Activated CD8-positive, alpha-beta memory T cell treated with anti-CD3 and anti-CD28 coated beads for 48 hours (primary cell): ENCODE measurements at places on chromosomes 5 and 9.

- DNase-seq = no peak
Measured at GRCh38 chr9:136629879-136630661, 32.6 kb upstream of the EGFL7 start.

GRCh38 chr9:9352877-9353481 lies 1259.8 kb downstream of the PTPRD start:
- no peak for DNase-seq

DNA sequence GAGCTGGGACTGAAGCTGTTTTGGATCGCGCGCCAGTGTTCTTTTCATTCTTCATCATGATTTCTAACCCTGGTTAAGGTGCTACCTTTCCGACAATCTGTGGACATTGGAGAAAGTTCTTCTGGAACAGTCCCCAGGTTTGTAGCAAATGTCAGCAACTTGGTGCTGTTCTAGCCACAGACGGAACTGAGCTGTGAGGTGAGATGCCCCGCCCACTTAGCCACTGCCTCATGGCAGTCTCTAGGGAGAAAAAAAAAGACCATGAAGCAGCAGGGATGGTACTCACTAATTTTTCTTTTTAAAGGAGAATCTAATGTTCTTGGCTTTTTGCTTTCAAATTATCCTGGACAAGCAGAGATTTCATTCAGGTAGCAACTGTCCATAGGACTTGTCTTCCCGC lies 72.1 kb upstream of the STK32A start:
- DNase-seq = no peak

DNA sequence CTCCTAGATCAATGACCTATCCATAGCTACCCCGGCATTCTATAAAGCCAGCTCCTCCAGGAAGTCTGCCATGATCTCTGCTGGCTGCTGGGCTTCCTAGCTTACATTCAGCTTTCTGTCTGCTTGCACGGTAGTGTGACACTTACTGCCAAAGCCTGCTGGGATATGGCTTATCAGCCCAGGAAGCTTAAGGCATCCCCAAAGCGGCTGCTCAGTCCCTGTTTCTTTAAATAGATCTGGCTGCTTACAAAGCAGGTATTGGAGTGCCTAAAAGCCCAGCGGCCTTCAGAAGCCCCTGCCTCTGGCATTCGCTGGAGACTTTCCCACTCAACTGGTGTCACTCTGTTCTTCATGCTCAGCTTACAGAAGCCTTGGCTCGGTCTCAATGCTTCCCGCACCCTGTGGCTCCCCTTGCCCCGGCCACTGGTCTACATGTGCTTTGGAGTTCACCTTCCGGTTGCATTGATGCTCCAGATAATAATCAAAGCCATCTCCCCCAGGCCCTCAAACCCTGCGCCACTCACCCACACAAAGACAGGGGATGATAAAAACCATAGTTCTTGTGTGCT lies 31.3 kb upstream of the STRBP start:
- no peak for DNase-seq

GRCh38 chr9:128877852-128878251 lies 3.9 kb downstream of the KYAT1 start:
- DNase-seq = no peak

DNA sequence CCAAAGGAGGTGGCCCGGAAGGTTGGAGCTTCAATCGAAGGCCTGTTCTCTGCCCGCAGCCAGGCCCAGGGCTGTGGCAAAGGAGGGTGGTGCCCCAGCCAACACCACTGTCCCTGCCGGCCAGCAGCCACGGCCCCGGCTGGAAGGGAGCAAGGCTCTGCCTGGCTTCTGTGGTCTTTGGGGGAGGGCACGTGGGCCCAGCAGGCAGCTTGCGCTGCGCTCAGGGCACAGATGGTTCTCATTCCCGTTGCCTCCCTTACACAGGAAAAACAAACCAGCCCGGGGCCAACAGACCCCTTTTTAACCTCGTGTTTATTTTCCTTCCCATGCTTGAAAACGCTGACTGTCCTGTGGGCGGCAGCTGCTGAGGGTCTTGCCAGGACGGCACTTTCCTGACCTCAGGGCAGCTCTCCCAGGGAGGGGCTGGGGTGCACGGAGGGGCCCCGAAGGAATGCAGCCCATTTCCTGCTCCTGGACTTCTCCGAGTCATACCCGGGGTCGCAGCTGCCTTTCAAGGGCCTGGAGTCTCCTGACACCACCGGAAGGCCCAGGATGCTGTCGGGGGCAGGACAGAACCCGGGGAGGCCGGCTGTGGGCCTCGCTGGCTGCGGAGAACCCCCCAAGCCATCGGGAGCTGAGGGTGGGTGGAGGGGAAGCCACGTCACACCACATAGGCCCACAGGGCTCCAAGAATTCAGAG lies 1.1 kb upstream of the GPSM1 start:
- no peak for DNase-seq

DNA sequence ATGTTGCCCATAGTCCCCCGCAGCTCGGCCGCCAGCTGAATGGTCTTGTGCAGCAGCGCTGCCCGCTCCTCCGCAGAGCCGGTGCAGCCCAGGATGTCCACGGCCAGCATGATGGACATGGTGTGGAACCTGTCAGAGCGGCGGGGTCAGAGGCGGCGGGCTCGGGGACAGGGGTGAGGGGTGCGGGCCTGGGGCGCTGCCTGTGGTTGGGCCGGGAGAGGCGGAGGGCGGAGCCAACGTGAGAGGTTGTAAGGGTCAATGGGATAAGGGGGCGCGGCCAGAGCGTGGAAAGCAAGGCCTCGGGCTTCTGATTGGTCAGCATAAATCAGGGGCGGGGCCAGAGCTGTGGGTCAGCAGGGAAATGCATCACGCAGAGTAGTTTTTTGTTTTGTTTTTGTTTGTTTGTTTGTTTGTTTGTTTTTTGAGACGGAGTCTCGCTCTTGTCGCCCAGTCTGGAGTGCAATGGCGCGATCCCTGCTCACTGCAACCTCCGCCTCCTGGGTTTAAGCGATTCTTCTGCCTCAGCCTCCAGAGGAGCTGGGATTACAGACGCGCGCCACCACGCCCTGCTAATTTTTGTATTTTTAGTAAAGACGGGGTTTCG lies 6.8 kb upstream of the TOR2A start:
- no peak for DNase-seq

DNA sequence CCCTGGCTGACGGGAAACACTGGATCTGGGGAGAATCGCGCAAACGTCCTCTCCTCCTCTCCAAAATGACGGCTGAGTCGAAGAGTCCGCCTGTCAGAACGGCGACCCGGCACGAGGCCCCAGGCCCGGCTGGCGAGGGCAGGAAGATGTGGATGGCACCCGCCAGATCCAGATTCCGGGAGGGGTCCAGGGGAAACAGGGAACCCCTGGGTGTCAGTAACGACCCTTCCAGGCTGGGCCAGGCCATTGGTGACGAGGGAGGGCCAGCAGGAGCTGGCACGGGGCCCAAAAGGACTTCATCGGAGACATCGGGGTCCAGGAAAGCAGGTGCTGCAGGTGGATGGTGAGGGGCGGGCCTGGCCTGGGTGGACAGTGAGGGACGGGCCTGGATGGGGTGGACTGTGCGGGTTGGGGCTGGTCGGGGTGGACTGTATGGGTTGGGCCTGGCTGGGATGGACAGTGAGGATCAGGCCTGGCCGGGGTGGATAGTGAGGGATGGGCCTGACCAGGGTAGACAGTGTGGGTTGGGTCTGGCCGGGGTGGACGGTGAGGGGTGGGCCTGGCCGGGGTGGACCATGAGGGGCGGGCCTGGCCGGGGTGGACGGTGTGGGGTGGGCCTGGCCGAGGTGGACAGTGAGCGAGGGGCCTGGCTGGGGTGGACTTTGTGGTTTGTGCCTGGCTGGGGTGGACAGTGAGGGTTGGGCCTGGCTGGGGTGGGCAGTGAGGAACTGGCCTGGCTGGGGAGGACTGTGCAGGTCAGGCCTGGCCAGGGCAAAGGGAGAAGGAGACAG lies 14.0 kb downstream of the SLC6A3 start:
- no peak for DNase-seq

GRCh38 chr9:18555105-18555883 lies 81.3 kb downstream of the ADAMTSL1 start:
- DNase-seq = no peak

DNA sequence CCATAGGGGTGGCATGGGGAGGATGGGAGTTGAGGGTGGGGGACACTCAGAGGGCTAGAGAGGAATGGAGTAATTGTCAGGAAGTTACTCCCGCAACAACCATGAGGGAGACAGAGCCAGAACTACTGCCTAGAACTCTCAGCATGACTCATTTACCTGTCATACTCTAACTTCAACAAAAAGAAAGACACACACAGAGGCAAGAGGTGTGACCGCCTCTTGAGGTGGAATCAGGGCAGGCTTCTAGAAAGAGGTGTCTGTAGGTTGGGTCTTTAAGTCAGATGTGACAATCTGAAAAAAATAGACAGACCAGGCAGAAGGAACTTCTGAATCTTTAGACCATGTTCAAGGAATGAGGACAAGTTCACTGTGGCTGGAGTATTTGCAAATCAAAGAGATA lies 73.4 kb downstream of the GABBR2 start:
- no peak for DNase-seq
